Fibroblast of villous mesenchyme (primary cell): ENCODE measurements at places on chromosomes 13 and 19.
A peak's percentile ranks its signal among the peaks of the same experiment; 100 is the strongest.

DNA sequence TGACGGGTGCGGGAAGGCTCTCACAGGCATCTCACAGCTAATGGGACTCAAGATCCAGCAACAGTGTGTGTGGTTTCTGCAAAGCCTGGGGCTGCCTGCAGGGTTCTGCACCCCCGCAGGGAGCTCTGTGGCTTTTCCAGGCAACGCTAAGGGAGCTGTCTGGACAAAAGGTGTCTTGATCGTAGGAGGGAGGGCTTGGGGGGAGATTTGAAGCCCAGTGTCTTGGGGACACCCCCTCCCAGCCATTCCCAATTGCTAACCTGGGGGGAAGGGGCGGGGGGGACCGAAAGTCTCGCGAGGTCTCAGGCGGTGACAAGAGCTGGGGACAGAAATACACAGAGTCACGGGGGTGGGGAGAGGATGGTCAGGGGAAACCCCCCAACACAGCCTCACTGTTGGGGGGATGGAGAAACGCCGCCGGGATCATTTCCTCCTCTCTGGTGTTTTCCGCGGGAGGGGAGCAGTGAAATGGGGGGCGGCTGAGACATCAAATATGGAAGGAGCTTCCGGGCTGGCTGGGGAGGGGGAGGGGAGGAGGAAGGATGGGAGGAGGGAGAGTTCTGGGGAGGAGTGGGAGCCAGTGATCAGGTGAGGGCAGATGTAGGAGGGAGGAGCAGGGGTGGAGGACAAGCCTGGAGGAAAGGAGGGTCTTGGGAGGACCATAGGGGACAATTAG lies 13.3 kb downstream of the KCNC3 start:
- DNase-seq: no peak

- DNase-seq: no peak
These were observed 133.8 kb downstream of the CRYL1 start for GRCh38 chr13:20391597-20392452.

DNA sequence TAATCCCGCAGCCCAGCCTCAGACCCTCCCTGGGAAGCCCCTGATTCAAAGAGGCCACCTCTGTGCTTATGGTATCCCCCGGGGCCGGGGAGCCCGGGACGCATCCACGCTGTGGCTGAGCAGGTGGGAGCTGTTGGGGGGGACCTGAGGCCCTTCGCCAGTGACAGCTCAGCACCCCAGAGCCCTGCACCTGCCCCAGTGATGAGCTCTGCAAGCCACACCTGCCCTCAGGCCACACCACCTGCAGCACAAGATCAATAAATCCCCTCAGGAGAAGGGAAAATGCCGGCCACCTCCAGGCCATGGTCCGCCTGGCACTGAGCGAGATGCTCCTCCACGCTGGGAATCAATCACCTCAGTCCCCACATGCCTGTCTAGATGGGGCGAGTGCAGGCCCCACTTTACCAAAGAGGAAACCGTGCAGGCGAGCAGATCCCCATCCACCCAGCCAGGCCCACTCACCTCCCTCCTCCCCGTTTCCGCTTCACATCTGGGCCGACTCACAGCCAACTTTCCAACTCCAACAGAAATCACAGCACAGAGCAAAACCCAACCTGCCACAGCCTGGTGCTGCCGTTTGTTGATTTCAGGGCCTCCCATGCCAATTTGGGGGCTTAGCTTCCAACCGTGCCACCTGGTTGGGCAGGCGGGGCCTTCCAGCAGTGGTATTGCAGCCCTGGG lies 12.8 kb downstream of the MOB3A start:
- no peak for DNase-seq

- DNase-seq: peak; percentile 44
These were observed 427 bp downstream of the ZNF160 start for GRCh38 chr19:53102756-53103233.

GRCh38 chr13:113976711-113977684 lies 3.1 kb upstream of the C13orf46 start:
- no peak for DNase-seq
